LHCN-M2 (cell line): ENCODE measurements at places on chromosomes 12 and 14. TPM values are rescaled to one million over a fixed set of nuclear protein-coding genes. Genes with fewer than 3 reads are reported as not detected.

- no peak for DNase-seq
Observed at GRCh38 chr12:79841248-79841877, 93.5 kb downstream of the PPP1R12A start.

The FZD10 gene
- not detected in 2 replicates for total RNA-seq

DNA sequence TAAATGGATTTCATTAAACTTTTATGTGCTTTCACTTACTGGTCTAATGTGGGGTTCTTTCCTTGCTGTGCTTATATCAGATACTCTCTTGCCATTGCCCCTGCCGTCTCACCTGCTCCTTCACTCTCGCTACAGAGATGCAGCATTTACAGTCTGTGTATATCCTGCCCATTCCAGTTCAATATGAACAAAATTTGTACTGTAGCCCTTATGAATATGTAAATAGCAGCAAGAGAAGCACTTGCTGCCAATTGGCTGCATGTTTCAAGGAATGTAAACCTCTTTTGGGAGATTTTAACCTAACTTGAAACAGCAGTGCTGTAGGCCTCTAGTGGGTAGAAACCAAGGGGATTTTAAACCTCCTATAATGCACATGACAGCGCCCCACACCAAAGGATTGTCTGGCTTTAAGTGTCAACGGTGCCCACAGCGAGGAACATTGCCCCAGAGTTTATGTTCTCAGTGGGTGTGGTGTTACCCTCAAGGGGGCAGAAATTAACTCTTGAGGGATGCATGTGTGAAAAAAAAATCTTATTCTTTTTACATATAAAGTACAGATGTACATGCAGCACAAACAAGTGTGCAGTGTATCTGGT, 19.1 kb downstream of the PCNX1 start:
- DNase-seq, result no peak

- no peak for DNase-seq
Observed at GRCh38 chr14:43764433-43764832, 742.6 kb downstream of the FSCB start.

GRCh38 chr12:45125997-45126396, 75.1 kb upstream of the DBX2 start:
- no peak for DNase-seq

The ERP27 gene
- total RNA-seq, result not detected in 2 replicates

GRCh38 chr12:122374707-122375106, 47.8 kb downstream of the CLIP1 start:
- peak; percentile 59 for DNase-seq

GRCh38 chr12:47328831-47329545, 249.2 kb upstream of the AMIGO2 start:
- no peak for DNase-seq

DNA sequence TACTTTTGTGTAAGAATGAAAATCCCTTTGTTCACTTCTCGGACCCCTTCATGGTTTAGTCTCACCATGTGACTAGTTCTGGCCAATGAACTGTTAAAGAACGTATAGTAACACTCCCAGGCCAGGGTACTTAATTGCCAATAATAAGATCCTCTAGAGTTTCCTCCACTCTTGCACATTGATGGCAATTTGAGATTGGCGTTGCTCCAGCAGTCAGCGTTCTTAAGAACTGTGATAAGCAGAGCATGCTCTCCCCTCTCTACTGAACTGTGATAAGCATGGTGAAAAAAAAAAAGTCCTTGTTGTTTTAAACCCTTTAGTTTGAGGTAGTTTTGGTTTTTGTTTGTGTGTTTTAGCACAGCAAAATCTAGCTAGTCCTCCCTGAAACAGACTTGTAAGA, 854.5 kb downstream of the SLC6A15 start:
- no peak for DNase-seq
